ENCODE measurements at places on chromosomes 7 and 10.
A peak's percentile ranks its signal among the peaks of the same experiment; 100 is the strongest.

DNA sequence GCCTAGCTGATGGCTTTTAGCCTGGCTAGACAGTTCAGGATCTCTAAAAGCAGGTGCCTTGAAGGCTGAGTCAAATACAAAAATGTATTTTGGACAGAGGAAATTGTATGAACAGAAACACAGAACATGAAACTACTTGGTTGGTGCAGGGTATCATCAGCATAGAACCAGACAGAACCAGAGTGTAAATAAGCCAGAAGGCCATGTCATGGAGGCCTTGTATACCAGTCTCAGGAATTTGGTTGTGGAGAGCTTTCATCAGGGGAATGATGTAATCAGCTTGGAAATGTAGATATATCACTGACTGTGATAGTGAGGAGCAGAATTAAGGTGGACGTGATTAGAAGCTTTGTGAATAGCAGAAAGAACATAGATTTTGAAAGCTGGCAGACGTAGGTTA lies 82.9 kb downstream of the CFTR start:
- no peak for DNase-seq

- no peak for DNase-seq
Observed at GRCh38 chr7:27399791-27400567, 157.4 kb downstream of the EVX1 start.

DNA sequence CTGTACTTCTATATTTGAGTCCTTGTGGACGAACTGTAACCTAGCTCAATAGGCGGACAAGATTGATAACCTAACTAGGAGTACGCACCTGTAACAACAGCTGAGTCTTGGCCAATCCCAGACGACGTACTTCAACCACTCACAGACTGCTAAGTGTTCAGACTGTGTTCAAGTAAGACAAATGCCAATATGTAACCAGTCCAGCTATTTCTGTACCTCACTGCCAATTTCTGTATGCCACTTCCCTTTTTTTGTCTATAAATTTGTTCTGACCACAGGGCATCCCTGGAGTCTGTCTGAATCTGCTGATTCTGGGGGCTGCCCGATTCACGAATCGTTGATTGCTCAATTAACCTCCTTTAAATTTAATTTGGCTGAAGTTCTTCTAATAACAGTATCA lies 32.2 kb downstream of the HACD1 start:
- no peak for DNase-seq

GRCh38 chr7:123674399-123675180 lies 18.9 kb downstream of the LMOD2 start:
- no peak for DNase-seq

DNA sequence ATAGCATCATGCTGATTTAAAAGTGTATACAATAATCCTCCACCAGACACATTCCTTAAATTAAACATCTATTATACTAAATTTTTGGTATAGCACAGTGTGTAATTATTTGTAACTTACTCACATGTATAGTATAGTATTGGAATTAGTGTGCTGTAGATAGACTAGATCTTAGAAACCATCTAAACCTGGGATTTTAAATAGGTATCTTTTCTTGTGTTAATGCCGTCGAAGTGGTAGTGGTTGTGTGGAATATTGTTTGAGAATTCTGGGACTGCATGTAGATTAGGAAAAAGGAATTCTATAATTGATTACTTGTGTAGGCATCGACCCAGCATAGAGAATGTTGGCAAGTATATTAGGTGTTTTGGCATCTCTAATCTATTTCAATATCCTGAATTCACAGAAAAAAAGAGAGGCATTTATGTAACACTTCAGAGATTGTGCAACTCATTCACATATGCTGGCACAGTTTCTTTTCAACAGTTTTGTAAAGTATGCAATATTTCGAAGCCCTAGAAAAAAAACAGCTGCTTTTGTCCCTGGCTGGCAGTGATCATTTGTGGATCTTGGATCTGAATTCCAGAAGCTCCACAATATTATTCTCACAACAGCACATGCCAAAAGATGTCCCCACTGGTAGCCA lies 145.5 kb upstream of the AGR3 start:
- no peak for DNase-seq

DNA sequence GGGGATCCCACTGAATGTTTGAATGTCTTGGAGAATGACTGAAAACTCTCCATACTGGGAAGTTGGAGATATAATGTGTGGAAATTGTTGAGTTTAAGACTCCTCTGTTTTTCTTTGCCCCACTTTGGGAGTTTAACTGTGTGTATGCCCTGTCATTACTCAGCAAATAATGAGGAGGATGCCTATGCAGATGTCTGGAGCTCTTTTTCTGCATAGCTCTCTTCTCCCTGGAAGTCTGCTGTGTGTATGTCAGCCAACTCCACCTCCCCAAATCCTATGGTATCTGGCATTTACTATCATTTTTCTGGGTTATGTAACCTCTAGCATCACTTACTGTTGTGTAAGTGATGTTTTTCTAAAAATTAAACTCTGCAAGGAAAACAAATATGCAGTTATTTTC lies 122.2 kb downstream of the ANKRD7 start:
- DNase-seq: no peak

DNA sequence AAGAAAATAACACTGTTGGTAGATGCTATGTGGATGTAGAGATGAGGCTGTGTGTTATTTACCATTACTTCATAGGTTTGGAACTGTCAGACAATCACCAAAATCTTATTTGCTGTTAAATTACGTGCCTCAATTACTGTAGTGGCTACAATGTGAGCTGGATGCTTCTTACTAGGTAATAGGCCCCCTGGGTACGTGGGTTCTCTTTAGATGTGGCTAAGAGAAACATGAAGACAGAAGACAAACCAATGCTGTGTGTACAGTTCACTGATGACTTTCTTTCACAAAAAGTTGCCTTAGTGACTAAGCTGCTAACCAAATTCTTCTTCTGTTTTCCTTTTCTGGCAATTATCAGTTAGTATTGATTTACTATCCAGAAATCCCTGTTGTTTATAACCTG lies 144.6 kb downstream of the SEMA3E start:
- no peak for DNase-seq

- no peak for DNase-seq
Observed at GRCh38 chr10:129459762-129460539, 7.1 kb upstream of the MGMT start.

DNA sequence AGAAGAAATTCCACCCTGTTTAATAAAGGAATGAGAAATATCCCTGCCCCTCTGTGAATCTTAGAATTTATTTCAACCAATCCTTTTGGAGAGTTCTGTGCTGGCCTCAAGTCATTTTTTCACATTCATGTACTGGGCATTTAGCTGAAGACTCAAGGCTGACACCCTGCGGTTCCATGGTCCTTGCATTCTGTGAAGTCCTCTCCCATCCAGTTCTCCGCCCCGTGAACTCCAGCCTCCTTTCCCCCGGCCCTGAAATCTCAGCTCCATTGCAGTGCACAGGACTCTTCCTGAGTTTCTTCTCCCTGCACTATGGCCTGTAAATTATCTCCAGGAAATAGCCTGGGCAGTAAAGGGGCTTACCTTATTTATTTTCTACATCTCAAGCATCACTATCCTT lies 183.0 kb upstream of the KCND2 start:
- no peak for DNase-seq

GRCh38 chr10:51918440-51918839 lies 219.0 kb upstream of the CSTF2T start:
- DNase-seq: no peak

DNA sequence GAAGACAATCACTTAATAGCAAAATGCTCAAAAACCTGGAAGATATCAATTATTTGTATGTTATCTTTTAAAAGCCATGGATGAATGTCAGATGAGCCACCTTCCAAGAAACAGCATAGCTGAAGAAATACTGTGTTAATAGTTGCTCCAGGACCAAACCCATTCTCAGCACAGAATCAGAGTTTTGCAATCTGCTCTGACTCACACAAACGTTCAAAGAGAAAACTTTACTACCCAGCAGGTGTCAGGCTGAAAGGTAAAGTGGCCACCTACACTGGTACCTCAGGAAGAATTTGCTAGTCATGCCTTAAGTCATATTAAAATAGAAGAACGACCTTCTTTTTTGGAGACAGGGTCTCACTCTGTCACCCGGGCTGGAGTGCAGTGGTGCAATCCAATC lies 526.5 kb downstream of the PARD3 start:
- no peak for DNase-seq

- DNase-seq: no peak
Observed at GRCh38 chr7:8070451-8071180, 102.0 kb downstream of the GLCCI1 start.

DNA sequence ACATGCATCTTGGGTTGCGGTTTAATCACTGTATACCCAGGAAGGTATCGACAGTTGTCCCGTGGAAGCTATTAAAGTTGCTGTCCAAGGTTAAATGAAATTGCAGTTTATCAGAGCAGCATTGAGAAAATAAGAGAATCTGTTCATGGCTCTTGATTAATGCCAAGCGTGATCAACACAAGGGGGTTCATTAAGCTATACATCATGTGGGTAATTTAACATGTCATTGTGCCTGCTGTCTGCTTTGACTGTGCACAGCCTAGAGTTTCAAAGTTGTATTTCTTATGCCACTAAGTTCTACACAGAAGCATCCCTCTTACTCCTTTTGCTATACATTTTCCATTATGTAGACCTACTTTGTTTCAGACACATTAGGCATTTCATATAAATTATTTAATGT lies 74.8 kb upstream of the SP8 start:
- DNase-seq: no peak

- DNase-seq: no peak
Observed at GRCh38 chr10:24848195-24848594, 104.2 kb downstream of the PRTFDC1 start.

GRCh38 chr10:21724020-21724589 lies 190.1 kb downstream of the MLLT10 start:
- no peak for DNase-seq

GRCh38 chr10:11933577-11934223 lies 108.9 kb downstream of the UPF2 start:
- DNase-seq: no peak

DNA sequence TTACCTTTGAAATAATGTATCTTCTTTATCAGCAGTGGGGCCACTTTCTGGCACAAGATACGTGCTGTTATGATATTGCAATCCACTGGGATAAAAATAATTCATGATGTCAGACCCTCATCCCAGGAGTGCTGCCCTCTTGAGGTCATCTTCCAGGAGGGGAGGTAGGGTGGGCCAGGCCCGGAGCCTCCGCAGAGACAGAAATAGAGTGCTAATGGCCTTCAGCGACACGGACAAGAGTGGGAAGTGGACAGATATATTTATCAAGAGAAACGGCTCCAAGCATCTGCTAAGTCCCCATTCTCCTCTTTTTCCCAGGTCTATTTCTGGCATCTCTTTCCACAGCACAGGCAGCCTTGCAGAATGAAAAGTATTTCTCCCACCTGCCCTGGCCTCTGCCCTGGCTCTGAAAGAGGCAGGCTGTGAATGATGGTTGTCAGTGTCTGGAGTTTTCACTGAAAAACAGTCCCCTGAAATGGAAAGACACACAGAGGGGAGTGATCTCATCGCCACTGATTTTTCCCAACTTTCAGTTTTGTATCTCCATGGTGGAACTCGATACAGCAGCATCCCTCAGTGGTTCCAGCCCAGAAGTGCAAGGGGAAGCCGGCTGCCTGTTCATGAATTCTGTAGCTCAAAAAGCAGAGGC lies 251.7 kb upstream of the MYO3A start:
- DNase-seq: no peak

- no peak for DNase-seq
Observed at GRCh38 chr7:153072806-153073205, 313.3 kb downstream of the ACTR3B start.

- DNase-seq: no peak
Observed at GRCh38 chr10:75293446-75293820, 57.7 kb upstream of the COMTD1 start.

DNA sequence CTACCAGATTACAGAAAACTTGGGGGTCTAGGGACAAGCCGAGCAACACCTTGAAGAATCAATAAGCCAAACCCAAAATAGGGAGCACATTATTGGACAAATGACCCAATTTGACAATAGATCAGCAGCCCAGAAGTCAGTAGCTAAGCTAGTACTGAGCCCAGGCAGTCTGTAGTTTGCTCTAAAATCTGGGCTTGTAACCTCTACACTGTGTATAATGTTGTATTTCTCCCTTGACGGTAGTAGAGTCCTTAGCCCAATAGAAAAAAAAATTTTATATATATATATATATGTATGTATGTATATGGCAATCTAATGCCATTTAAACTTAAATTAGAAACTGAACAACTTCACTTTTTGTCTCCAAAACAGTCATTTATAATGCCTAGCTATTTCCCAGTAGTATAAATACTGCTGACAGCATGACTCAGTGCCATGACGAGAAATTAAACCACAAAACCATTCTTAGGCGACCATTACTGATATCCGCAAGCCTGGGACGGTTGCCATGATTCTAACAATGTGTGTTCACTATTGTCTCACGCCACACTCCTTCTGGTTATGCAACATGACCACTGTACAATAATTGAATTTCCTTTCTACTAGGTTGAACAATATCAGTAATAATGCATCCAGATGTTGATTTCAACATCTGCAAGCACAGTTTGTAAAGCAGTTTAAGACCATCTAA lies 110.5 kb downstream of the IPMK start:
- DNase-seq: no peak

DNA sequence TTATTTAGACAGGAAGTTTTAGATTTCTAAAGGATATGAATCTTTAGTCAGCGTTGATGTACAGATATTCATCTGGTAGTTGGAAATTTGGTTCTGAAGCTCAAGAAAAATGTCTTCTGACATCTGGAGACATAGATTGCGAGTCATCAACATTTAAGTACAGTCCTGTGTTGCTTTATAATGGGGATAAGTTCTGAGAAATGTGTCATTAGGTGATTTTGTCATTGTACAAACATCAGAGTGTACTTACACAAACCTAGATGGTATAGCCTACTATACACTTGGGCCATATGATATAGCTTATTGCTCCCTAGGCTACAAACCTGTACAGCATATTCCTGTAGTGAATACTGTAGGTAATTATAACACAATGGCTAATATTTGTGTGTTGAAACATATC lies 49.6 kb upstream of the UBN2 start:
- no peak for DNase-seq

GRCh38 chr10:71079761-71080380 lies 132.5 kb upstream of the UNC5B start:
- DNase-seq: peak; percentile 1

DNA sequence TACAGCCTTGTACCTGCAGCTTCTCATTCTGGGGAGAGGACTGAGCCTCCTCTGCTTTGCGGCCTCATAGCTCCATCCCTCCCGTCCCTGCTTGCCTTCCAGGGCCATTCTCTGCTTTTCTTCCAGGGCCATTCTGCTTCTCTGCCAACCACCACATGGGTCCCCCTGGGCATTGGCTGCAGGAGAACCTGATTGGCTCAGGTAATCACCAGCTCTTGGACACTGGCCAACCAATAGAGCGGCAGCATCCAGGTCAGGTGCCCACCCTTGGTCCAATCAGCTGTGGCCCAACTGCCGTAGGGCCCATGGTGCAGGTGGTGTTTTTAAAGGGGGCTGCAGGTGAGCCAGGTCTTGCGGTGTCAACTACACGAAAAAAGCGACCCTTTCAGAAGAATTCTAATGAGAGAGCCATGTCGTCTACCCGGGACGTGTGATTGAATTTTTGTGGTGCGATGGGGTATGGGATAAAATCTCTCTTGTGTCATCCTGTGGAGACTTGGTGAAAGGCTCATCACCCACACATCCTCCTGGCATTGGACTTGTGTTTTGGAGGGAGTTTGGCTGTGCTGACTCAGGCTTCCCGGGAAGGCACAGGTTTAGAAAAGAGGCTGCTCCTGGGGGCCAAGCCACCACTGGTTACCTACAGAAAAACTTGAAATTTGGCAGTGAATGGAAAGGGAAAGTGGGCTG lies 46.0 kb upstream of the PODXL start:
- DNase-seq: no peak

- DNase-seq: no peak
Observed at GRCh38 chr10:125062914-125063230, 97.5 kb downstream of the CTBP2 start.
